ENCODE measurements at places on chromosomes 6 and 20.

- DNase-seq, result no peak
Measured at GRCh38 chr6:129133770-129134192, 250.8 kb downstream of the LAMA2 start.

GRCh38 chr6:22471132-22471690 is 98.2 kb upstream of the HDGFL1 start:
- no peak for DNase-seq

- DNase-seq, result no peak
Measured at GRCh38 chr6:159874435-159874834, 16.4 kb upstream of the MAS1 start.

- no peak for DNase-seq
Measured at GRCh38 chr20:4112481-4113421, 97.4 kb upstream of the RNF24 start.

GRCh38 chr6:100163035-100163434 is 169.0 kb upstream of the MCHR2 start:
- DNase-seq, result no peak

DNA sequence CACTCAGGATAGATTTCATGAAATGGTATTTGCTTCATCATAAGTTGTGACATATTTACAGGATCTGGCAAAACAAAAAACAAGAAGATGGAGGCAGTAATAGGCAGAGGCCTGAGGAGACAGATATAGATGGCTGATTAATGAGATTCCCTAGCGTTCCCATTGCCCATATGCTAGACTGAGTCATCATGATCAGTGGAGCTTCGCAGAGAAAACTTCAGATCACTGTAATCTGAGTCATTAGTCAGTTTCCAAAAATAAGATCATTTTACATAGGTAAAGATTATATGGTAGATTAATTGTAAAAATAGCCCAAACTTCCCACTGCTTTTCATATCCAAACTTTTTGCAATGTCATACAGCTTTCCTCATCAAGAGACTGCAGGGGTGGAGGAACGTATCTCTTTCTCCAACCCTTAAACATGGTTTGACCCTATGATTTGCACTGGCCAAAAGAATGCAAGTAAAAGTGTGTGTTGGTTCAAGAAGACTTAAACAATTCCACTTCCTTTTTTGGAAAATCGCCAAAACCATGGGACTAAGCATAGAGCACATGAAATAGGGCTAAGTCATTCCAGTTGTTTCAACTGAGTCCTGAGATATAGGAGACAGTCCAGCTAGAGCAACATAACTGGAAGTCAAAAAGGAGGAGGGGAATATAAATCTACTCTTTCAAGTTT is 626.0 kb downstream of the RNF144B start:
- no peak for DNase-seq

GRCh38 chr20:10762216-10762615 is 88.4 kb upstream of the JAG1 start:
- DNase-seq, result no peak
